ENCODE measurements at places on chromosomes 5 and 9.

DNA sequence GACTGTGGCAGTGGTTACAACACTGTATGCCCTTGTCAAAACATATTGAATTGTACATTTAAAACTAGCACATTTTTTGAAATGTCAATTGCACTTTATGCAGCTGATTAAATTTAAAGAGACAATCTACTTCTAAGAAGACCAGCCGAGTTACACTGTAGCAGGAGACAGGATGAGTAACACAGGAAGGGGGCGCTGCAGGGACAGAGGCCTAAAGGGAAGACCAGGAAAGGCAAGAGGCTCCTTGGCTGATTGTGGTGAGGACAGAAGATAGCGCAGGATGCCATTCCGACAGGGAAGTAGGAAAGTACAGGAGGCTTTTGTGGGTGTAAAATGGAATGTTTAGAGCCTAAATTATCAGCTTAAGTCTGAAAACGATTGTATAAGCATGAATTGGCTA, 28.2 kb upstream of the PPP2R2B start:
- DNase-seq, result no peak

DNA sequence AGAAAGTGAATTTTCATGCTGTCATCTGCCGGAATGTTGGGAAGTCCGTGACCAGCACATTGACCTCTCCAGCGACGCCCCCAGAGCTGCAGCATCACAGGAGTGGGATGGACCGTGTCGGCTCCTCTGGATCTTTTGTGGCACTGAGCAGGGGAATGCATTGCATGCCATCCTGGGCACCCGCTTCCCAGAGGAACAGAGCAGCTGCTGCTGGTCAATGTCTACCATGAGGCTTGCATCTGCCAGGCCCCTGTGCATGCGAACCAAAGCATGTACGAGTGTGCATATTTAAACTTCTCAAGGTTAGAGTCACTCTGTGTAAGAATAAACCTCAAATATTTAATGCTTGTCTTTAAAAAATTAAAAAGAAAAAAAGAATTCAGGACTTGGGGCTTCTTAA, 414.8 kb downstream of the GADD45G start:
- DNase-seq, result no peak

GRCh38 chr9:82679472-82679871, 383.5 kb downstream of the RASEF start:
- DNase-seq, result no peak

GRCh38 chr5:125835293-125836172, 587.7 kb upstream of the GRAMD2B start:
- no peak for DNase-seq

DNA sequence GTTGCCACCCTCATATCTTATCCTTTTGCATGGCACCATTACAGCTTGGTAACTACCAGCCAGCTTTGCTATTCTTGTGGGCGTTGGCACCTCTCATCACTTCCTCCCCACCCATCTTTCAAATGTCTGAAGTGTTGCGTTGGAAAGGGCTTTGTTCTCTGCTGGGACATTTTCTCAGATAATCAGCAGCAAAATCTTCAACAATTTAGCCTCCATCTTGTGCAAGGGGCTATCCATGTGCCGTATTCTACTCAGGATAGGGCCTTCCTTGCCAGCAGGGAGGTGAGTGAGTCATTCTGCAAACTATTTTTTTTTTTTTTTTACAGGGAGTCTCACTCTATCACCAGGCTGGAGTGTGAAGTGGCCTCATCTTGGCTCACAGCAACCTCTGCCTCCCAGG, 62.1 kb upstream of the NUDT12 start:
- DNase-seq, result no peak

GRCh38 chr5:15510092-15510491, 10.1 kb downstream of the FBXL7 start:
- DNase-seq, result no peak

DNA sequence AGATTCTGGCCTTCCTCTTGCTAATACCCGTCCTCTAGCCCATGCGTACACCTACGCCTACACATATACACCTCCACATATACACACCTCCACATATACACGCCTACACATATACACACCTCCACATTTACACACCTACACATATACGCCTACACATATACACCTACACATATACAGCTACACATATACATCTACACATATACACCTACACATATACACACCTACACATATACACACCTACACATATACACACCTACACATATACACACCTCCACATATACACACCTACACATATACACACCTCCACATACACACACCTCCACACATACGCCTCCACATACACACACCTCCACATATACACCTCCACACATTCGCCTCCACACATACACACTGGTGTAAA, 27.2 kb downstream of the AK3 start:
- no peak for DNase-seq

- no peak for DNase-seq
These were observed 42.4 kb downstream of the NTRK2 start for GRCh38 chr9:84711936-84712335.

- DNase-seq, result no peak
These were observed 5.5 kb upstream of the RUSC2 start for GRCh38 chr9:35484406-35484805.

GRCh38 chr5:158378931-158379330, 520.0 kb upstream of the CLINT1 start:
- DNase-seq, result no peak

- no peak for DNase-seq
These were observed 17.9 kb upstream of the RPS23 start for GRCh38 chr5:82295959-82296531.

DNA sequence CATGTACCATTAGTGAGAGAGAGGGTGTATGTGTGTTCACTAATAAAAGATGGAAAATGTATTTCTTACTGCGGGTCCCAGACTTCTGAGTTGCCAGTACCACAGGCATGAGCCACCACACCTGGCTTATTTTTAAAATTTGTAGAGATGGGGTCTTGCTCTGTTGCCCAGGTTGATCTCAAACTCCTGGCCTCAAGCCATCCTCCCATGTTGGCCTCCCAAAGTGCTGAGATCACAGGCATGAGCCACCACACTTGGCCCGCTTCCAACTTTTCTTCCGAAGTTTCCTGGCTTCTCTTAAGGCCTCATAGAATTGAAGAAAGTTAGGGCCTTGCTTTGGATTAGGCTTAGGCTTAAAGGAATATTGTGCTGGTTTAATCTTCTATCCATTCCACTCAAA, 40.4 kb upstream of the F2RL2 start:
- DNase-seq, result no peak

DNA sequence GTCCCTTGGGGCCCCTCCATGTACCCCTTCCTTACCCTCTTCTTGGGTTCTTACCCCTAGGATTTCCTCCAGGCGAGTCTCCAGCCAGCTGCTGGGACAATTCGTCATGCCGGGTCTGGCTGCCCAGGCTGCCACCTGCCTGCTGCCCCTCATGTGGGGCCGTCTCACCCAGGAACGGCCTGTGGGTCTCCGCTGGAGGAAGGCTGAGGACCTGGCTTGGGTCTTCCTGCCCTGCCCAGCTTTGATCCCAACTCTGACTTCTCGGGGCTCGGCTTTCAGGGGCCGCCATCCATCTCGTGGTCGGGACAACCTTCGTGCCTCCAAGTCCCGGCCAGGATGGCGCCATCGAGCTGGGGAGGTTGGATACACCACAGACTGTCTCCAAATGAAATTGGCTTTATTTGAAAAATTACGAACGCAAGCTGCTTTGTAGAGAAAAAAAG, 38.1 kb downstream of the HMCN2 start:
- no peak for DNase-seq

DNA sequence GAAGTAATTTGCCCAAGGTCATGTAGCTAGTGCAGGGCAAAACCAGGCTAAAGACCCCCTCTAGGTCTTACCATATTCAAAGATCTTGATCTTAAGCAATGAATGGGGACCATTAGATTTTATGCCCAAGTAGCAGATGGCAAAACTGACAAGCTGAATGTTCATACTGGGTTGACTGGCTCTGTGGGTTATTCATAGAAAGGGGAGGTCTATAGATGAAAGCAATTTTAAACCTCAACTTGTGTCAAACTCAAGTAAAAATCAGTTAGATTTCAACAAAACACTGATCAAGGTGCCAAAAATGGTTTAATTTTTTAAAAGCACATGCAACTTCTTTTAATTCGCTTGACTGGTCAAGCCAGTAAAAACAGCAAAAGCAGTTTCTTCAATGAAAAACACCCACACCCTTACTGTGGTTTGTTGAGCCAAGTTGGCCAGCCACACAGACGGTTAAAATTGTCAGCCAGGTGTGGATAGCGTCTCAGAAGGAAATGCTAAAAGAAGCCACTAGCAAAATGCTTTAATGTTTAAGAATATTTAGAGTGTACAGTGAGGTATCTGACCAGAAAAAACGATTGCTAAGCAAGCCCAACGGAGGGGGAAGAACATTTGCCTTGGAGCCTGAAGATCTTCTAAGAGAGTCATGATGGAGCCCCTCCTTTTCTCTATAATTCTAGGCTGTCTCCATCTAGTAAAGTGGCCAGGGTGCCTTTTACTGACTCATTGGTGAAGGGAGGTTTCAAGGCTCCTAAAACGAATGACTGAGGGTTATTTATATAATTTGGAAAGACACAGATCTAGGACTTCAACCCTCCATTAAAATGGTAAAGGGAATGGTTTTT, 539.6 kb upstream of the CLINT1 start:
- DNase-seq, result no peak

- no peak for DNase-seq
These were observed 266.3 kb downstream of the SEC61B start for GRCh38 chr9:99488131-99489059.

GRCh38 chr5:39877479-39877878, 452.7 kb upstream of the DAB2 start:
- DNase-seq, result no peak
